ENCODE measurements at places on chromosomes 2 and 18.

DNA sequence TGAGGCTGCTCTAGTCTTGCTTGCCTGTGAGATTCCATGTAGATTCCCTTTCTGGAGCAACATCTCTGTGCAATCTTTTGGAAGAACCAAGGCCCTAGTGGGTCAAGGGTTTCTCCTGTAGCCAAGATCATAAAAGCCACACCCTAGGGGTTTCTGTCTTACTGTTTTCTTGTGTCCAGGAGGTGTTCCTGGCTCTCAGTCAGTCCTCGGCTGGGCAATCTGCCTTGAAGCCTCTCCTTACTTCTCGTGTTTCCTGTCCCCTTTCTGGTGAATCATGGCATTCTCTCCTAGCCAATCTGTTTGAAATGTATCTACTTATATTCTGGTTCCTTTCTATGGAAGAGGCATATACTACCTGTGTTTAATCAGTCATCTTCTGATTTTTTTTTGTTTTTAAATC lies 484.8 kb upstream of the UBE2E3 start:
- DNase-seq, result peak; percentile 22

DNA sequence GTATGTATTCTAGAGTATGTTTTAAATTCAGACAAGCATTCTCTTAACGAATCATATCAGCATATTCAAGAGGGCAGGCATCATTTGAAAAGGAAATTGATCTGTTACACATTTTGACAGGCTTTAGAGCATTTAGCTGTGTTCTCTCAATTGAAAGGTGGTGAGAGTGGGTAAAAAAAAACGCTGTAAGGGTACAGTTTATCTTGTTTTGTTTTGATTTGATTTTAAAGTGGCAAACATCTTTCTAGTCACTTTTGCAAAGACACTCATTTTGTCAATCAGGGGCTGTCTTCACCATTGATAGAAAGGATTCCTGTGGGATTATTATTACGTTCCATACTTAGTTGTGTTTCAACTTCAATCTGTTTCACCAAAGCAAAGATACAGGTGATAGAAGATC lies 2.2 kb downstream of the CDH19 start:
- DNase-seq, result no peak

DNA sequence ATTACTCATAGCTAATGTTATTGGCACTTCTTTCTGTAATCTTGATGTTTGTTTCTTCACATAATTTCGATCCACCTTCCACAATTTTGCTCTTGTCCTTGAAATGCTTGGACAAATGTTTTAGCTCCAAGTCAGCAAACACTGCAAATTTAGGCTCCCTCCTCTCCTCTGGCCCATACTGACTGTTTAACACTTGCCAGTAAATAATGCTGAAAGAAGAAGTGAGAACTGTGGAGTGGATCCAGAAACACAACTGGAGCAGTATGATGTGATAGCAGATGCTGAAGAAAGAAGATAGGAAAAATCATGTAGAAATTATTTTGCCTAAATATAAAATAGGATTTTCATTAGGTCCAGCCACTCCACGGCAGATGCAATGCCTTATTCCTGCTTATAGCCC lies 415.0 kb upstream of the GYPC start:
- DNase-seq, result no peak

DNA sequence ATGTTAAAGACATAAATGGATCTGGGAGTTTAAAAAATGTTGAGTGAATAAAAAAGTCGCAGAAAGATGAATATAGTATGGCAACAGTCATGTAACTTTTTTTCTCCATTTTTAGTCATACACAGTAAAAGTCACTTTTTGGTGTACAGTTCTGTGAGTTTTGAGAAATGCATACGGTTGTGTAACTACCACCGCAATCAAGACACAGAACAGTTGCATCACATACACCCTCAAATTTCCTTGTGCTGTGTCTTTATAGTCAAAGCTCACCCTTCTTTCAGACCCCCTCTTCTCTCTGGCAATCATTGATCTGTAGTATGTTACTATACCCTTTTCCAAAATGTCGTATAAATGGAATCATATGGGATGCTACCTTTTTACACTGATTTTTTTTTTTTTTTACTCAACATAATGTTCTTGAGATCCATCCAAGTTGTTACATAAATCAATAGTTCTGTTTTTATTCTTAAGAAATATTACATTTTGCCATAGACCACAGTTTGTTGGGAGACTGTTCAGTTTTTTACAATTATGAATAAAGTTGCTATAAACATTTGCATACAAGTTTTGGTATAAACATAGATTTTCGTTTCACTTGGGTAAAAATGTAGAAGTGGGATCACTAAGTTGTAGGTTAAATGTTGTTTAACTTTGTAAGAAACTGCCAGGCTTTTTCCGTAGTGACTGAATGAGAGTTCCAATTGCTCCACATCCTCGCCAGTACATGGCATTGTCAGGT lies 35.4 kb upstream of the AGFG1 start:
- DNase-seq, result no peak

GRCh38 chr2:111039628-111040383 lies 80.9 kb upstream of the BCL2L11 start:
- no peak for DNase-seq

- DNase-seq, result peak; percentile 13
Observed at GRCh38 chr2:29530281-29530680, 391.1 kb downstream of the ALK start.

- no peak for DNase-seq
Observed at GRCh38 chr2:54859416-54859815, 136.0 kb downstream of the EML6 start.

GRCh38 chr2:174699993-174700766 lies 64.1 kb downstream of the CHRNA1 start:
- peak; percentile 61 for DNase-seq

GRCh38 chr18:8287196-8287885 lies 321.9 kb upstream of the RAB12 start:
- DNase-seq, result no peak

- peak; percentile 73 for DNase-seq
Observed at GRCh38 chr2:100941646-100942240, 60.3 kb upstream of the RPL31 start.

- no peak for DNase-seq
Observed at GRCh38 chr2:57515366-57515765, 531.2 kb upstream of the VRK2 start.

GRCh38 chr2:230007931-230008707 lies 60.6 kb downstream of the SLC16A14 start:
- peak; percentile 61 for DNase-seq

DNA sequence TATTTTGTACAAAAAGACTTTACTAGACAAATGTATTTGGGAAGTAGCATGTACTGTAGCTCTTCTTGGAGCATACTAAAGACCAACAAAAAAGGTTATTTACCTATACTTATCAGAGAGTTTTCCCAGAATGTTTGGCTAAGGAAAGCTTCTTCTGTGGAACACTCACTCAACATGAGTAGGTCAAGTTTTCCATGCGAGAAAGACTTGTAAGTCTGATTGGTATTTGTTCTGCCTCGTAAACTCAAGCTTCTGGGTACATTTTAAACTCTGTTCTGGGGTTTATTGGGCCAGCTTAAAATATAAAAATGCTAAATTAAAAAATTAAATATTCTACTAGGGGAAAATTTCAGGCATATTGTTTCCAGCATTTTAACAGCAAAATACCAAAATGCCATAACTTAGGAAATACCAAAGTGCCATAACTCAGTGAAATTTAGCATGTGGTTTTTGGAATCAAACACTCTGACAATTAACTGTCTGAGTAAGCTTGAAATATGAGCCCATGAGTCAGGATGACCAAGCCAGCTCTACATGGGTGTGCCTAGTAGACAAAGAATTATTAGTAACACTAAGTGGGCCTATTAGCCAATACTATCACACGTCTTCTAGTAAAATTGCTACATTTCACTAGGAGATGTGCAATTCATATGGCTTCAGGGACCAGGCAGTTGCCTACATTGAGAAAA lies 47.3 kb upstream of the SERPINE2 start:
- peak; percentile 97 for DNase-seq

Measured in fibroblast of upper back skin (primary cell).